ENCODE measurements at places on chromosomes 3 and 15. TPM values are rescaled to one million over a fixed set of nuclear protein-coding genes. Genes with fewer than 3 reads are reported as not detected.
A peak's percentile ranks its signal among the peaks of the same experiment; 100 is the strongest.

DNA sequence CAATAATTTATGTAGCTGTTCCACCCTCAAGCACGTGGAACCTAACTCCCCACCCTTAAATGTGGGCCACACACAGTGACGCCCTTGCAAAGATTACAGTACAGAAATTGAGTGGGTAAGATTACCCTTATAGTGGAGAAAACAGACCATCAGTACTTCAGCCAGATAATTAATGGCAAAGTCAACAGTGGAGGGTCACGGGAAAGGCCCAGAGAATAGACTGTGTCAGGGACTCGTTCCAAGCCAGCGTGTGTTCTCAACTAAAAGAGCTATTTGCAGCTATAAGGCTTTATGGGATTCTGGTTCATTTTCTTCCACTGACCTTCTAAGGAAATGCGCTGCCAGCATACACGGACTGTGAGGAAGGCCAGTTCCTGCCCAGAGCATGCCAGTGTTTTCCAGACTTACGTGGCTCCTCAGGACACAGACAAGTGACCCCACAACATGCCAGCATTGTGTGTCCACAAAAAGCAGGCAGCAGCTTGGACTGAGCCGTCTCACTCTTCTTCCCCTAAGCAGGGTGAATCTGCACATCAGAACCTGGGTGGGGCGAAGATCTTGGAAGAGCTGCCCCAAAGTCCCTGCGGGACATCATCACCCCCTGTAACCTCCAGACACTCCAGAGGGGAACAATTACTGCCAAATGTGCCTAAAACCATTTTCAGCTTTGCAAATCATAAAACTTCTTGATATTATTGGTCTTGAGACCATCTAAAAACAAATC, 428.5 kb downstream of the OCA2 start:
- H3K36me3 ChIP-seq = no peaks in the 10 kb centered on the region
- no peaks in the 10 kb centered on the region for H3K27me3 ChIP-seq
- no peak overlapping the region for H3K27ac ChIP-seq

The P2RY12 gene
- 1.7 TPM for total RNA-seq

The SIDT1 gene
- 78.4 TPM for total RNA-seq

- DNase-seq = no peak
- no peak overlapping the region for H3K27ac ChIP-seq
- H3K4me1 ChIP-seq = no peaks in the 10 kb centered on the region
- no peaks in the 10 kb centered on the region for H3K27me3 ChIP-seq
Observed at GRCh38 chr15:62913246-62913645, 129.3 kb upstream of the TPM1 start.

DNA sequence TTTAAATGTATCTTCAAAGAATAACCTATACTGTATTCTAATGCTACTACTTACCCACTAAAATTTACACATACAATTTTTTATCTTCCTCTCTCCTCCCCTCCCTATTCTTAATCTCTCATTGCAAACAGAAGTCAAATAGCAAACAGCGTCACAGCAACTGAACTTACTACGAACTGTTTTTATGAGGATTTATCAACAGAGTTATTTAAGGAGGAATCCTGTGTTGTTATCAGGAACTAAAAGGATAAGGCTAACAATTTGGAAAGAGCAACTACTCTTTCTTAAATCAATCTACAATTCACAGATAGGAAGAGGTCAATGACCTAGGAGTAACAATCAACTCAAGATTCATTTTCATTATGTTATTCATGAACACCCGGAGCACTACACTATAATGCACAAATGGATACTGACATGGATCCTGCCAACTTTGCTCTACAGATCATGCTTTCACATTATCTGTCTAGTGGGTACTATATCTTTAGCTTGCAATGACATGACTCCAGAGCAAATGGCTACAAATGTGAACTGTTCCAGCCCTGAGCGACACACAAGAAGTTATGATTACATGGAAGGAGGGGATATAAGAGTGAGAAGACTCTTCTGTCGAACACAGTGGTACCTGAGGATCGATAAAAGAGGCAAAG, 984 bp downstream of the FGF7 start:
- H3K27me3 ChIP-seq = no peaks in the 10 kb centered on the region
- no peaks in the 10 kb centered on the region for H3K4me1 ChIP-seq
- H3K36me3 ChIP-seq = no peaks in the 10 kb centered on the region
- H3K27ac ChIP-seq = peak overlapping the region; percentile 30
- DNase-seq = no peak

- H3K27ac ChIP-seq = no peak overlapping the region
- H3K4me3 ChIP-seq = no peak overlapping the region
- H3K4me1 ChIP-seq = no peaks in the 10 kb centered on the region
- H3K27me3 ChIP-seq = no peaks in the 10 kb centered on the region
- no peak for DNase-seq
- H3K36me3 ChIP-seq = no peaks in the 10 kb centered on the region
Observed at GRCh38 chr15:68447976-68448755, 16.2 kb upstream of the ITGA11 start.

The GOLGA8J gene
- total RNA-seq = not detected

The GPR27 gene
- not detected for total RNA-seq

DNA sequence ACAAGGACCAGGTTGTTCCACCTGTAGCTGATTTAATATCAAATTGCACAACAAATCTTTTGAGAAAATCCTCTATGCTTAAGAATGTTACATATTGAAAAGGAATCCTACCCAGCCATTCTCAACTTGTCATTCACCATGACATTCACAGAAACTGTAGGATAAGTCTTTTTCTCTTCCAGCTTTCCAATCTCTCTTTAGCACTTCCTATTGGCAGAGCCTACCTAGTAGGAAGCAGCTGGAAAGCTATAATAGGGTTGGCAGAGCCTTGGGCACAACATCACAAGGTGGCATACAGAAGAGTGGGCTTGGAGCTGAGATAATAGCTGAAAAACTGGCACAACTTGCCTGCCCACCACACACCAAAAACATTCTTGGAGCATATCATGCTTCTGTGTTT, 67.3 kb upstream of the NUDT16 start:
- H3K27me3 ChIP-seq = no peaks in the 10 kb centered on the region
- H3K27ac ChIP-seq = no peak overlapping the region
- H3K4me3 ChIP-seq = no peak overlapping the region
- H3K36me3 ChIP-seq = no peaks in the 10 kb centered on the region
- no peak for DNase-seq
- no peaks in the 10 kb centered on the region for H3K4me1 ChIP-seq

GRCh38 chr15:59298225-59298853, 74.3 kb downstream of the MYO1E start:
- no peak overlapping the region for H3K4me3 ChIP-seq
- H3K27ac ChIP-seq = peak overlapping the region; percentile 57
- no peaks in the 10 kb centered on the region for H3K27me3 ChIP-seq
- DNase-seq = peak; percentile 58

The CFAP91 gene
- total RNA-seq = not detected

DNA sequence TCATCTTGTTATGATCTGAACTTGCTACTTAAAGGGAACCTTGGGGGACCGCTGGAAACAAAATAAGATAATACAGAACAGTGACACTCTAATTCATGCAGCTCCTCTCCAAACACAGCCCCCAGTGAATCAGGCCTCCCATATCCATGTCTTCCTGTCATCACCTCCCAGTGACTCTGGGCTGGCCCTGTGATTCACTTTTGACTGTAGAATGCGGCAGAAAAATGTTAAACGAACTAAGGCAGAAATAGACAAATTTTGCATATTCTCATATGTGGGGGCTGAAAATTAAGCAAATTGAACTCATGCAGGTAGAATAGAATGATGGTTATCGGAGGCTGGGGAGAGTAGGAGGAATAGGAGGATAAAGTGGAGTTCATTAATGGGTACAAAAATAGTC, 20.2 kb upstream of the GADL1 start:
- no peak for DNase-seq

The NGLY1 gene
- total RNA-seq = 53.8 TPM

The SEMA6D gene
- 115 TPM for total RNA-seq

DNA sequence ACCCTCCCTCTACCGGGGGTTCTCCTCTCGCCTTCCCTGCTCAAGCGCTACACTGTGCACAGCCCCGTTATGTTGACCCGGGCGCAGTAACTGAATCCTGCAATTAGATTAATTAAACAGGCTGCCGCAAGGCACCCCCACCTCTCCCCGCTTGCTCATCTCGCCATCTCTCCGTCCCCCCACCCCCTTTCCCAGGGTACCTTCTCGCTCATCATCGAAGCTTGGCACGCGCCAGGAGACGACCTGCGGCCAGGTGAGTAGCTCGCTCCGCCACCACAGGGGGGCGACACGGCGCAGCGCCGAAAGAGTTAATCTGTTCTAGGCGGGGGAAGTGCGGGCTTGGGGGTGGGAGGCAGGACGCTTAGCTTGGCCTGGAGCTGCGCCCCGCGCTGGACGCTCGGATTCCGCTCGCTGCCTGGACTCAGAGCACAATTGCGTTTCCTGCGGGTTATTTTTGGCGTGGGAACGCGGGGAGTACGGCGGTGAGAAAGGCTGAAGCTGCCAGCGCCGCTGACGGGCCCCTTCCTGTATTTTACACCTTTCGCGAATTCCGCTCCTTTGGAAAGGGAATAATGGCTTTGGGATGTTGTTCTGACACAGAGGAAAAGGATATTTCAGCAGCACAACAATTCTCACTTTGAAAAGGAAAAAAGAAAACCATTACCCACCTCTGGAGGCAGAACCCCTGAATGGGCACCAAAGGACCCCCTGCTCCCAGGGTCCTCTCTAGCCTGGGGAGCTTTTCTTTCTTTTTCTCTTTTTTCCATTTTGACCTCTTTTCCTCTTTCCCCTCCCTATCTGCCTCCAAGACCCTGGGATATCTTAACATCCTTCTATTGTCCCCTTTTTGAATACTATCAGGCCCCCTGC, 1.5 kb downstream of the DLL4 start:
- H3K4me1 ChIP-seq = peaks cover 41% of the 10 kb centered on the region
- peak; percentile 78 for DNase-seq
- peak overlapping the region; percentile 68 for H3K4me3 ChIP-seq

GRCh38 chr3:60053526-60054265, 1003.9 kb upstream of the CFAP20DC start:
- no peaks in the 10 kb centered on the region for H3K27me3 ChIP-seq
- no peak overlapping the region for H3K27ac ChIP-seq
- no peaks in the 10 kb centered on the region for H3K4me1 ChIP-seq
- DNase-seq = no peak
- no peaks in the 10 kb centered on the region for H3K36me3 ChIP-seq

All from Peyer's patch (tissue), 4 donors.